Amniotic epithelial cell (primary cell): ENCODE measurements at places on chromosomes 7 and 10.
A peak's percentile ranks its signal among the peaks of the same experiment; 100 is the strongest.

DNA sequence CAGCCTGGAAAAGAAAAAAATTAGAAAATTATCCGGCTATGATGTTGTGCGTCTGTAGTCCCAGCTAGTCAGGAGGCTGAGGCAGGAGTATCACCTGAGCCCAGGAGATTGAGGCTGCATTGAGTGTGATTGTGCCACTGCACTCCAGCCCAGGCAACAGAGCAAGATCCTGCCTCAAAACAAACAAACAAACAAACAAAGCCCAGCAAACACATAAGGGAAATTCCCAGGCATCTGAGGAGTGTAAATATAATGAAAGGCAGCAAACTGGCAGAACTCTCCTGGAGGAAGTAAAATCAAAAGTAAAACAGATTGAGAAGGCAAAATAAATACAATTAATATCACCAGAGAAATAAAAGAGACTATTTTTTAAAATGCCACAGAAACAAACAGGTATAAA is 84.5 kb upstream of the ITGB1 start:
- no peak for DNase-seq

DNA sequence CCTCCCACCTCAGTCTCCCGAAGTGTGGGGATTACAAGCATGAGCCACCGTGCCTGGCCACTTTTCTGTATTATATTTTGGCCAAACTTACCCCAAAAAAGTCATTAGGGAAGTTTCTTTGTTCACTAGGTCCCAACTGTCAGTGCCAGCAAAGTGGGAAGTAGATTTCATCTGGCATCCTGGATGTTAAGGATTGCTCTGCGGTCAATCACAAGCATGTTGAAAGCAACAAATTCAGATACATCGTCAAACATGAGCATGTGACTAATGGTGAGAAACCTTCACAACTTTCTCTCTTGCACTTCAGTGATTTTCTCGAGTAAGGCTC is 14.3 kb upstream of the LRRC17 start:
- no peak for DNase-seq

- DNase-seq, result no peak
These were observed 1.1 kb downstream of the HNRNPA2B1 start for GRCh38 chr7:26199301-26200037.

GRCh38 chr7:7857143-7857583 is 111.4 kb upstream of the GLCCI1 start:
- DNase-seq, result no peak

- peak; percentile 36 for DNase-seq
These were observed 31.3 kb upstream of the ZNRF2 start for GRCh38 chr7:30252885-30253795.

DNA sequence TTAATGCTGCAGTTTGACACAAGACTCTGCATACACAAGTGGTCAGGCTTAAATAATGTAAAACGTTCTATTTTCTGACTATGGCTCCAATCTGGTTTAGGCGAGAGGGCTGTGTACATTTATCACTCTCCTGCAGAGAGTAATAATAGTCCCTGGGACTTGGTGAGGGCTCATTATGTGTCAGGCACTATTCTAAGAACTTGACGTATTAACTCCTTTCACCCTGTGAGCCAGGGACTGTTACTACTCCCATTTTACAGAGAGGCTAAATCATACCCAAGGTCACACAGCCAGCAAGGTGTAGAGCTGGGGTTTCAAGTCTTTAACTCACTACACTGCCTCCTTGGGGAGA is 187.2 kb upstream of the LYZL2 start:
- no peak for DNase-seq

GRCh38 chr7:76358481-76359110 is at the start of gene YWHAG:
Gene YWHAG, minus strand, starts transcription at chr7:76358991. Its CDS starts 183 bp downstream, at chr7:76358808.
- peak; percentile 76 for DNase-seq

DNA sequence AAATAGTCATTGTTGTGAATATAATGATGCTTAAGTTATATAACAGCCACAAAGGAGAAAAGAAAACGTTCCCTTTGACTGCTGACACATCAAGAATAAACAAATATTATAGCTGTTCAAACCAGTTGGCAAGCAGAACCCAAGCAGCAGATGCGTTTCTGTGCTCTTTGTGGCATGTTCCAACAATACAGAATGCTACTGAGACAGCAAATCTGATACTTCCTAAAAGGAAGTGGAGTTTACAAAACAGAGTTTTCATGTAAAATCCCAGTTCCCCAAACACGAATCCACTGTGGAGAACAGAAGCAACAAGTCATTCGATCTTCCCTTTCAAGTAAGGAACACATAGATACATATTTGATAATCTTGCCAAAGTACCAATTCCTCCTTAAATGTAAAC is 170.9 kb upstream of the ASAH2 start:
- DNase-seq, result no peak

- DNase-seq, result peak; percentile 44
These were observed 115.1 kb upstream of the MEOX2 start for GRCh38 chr7:15801551-15801950.

GRCh38 chr10:119737039-119737663 is 11.3 kb downstream of the INPP5F start:
- DNase-seq, result no peak

- DNase-seq, result no peak
These were observed 27.2 kb downstream of the LSM5 start for GRCh38 chr7:32462977-32463376.

GRCh38 chr7:146176860-146177259 is 60.3 kb downstream of the CNTNAP2 start:
- DNase-seq, result no peak

GRCh38 chr7:20403331-20403730 is 72.6 kb downstream of the ITGB8 start:
- no peak for DNase-seq

DNA sequence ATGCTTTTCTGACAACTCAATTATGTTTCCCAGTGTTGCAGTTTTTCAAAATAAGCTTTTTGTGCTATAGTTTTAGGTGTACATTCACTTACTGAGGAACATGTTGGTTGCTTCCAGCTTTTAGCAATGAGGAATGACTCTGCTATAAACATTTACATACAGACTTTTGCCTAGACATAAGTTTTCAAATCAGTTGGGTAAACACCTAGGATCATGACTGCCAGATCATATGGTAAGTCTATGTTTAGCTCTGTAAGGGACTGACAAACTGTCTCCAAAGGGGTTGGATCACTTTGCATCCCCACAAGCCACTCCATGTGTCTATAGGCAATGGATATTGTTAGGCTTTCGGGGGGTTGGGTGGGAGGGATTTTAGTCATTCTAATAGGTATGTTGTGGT is 10.8 kb upstream of the GRID2IP start:
- DNase-seq, result no peak

DNA sequence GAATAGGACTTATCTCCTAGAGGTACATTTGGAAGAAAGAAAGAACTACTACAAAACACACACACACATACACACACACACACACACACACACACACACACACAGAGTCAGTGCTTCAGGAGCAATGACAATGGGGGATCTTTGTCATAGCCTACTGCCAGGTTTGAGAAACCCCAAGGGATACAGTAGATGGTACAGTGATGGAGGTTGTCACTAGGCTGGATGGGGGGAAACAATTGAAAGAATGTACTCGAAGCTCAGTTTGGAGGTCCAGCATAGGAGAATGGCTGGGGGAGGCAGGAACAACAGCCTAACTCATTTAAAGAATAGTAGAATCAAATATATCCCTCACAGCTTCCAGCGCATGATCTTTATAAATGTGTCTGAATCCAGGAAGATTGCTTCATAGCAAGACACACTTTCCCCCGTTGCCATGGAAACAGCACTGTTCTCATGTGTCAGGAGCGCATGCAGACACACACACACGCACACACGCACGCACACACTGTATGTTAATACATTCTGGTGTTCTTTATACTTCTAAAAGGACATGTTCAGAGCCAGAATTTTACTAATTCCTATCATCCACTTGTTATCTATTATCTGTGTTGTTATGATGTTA is 32.6 kb upstream of the ZNRF2 start:
- DNase-seq, result peak; percentile 60

DNA sequence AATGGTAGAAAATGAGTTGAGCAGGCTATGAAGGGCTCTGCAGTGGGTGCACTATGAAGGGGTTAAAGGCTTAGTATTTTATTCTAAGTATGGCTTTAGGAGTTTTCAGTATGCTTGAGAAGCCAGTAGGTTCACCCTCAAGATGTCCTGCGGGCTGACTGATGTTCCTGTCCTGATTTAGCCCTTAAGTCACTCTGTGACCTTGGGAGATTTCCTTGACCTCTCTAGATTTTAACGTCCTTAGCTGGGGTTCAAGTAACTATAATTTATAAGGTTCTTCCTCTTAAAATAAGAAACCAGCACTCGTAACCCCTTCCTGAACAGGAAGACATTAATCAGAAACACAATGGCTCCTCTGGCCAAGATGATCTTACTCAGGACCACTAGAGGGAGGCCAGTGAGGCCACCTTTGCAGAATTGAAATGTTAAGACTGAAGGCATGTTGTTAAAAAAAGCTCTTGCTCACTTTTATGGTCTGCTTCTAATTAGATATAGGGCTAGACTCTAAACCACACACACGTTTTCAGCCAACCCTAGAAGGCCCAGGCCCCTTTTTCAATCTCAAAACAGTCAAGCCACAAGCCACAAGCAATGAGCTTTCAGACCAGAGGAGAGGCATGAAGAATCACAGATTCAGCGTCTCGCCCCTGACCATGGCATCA is 41.9 kb downstream of the CDK1 start:
- peak; percentile 43 for DNase-seq

DNA sequence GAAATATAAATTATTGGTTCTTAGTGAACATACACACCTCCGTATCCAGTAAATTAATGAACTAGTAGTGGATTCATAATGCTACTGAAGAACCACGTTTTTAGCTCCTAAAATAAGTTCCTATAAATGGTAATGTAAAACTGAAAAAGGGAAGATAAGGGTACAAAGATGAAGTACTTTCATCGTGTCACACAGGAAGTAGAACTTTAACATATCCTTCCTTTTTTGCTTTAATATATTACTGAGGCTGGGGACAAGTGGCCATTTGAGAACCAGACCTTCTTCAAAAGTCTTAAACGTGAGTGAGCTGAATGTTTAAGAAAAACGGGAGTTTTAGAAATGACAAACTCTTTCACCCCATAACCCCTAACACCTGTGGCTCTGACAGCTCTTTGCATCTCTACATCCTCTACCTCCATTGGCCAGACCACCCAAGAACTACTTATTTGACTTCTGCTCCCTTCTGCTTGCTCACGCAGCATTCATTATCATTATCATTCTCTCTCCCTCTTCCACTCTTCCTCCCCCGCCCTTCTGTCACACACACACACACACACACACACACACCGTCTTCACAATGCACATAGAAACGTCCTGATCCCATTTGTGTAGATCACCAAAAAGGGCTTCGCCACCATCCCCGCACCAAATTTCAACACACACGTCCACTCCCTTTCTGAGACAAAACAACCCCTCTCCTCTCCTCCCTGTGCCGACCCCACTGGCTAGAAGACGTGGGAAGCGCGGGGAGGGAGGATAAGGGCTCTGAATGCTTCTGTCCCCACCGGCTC is 677 bp downstream of the SKAP2 start:
- DNase-seq, result peak; percentile 44

GRCh38 chr7:128042012-128042411 is 10.8 kb upstream of the LRRC4 start:
- DNase-seq, result no peak

DNA sequence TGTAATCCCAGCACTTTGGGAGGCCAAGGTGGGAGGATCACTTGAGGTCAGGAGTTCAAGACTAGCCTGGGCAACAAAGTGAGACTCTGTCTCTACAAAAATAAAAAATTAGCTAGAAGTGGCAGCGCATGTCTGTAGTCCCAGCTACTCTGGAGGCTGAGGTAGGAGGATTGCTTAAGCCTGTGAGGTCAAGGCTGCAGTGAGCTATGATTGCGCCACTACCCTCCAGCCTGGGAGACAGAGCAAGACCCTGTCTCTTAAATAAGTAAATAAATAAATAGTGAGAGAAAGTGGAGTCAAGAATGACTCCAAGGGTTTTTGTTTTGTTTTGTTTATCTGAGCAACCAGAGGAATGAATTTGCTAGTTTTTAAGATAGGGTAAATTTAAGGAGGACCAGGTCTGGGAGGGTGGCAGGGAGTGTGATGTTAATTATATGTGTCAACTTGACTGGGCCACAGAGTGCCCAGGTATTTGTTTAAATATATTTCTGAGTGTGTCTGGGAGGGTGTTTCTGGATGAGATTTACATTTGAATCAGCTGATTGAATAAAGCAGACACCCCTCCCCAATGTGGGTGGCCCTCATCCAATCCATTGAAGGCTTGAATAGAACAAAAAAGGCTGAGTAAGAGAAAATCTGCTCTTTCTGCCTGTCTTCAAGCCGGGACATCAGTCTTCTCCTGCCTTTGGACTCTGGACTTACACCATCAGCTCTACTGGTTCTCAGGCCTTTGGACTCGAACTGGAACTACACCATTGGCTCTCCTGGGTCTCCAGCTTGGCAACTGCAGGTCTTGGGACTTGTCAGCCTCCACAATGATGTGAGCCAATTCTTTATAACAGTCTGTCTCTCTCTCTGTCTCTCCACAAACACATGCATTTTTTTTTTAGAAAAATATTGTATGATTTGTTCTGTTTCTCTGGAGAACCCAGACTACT is 23.5 kb downstream of the IMPDH1 start:
- DNase-seq, result no peak

DNA sequence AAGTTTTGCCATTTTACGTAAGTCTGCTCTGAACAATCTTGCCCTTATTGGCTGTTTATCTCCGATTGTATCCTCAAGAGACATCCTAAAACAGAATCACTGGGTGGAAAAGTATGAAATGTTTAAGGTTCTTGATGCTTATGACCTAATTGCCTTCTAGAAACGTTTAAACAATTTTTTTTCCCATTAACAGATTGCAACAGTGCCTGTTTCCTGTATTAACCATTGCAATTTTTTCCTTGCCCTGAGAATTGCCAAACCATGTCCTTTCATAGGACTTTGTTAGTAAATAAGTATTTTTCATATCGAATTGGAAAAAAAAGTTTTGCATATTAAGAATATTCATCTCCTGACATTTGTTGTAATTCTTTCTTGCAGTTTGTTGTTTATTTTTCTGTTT is 639.8 kb downstream of the INHBA start:
- DNase-seq, result peak; percentile 8

DNA sequence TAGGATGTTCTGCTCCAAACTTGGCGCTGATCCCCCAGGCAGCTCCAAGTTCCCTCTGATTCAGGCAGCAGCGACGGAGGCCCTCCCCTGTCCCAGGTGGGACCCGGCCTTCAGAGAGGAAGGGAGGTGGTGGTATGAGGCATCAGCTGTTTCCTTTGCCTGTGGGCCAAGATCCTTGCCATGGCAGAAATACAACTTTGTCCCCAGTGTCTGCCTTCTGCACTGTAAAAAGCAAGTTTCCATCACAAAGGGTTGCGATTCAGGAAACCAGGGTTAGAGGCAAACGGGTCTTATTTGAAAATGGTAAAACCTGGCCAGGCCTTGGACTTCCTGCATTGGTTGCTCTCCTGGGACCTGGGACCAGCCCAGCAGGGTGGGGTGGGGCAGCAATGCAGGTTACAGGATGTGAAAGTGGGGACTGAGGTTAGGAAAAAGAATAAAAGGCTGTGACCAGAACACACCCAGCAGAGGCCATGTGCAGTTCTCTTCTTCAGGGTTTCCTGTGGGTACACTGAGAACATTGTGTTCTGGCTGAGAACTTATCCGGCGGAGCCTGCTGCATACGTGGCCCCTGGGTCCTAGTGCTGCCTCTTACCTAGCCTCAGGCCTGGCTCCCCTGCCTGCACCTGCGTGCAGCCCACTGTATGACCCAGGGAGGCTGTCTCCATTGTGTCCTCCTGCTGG is 25.1 kb upstream of the DDIT4 start:
- peak; percentile 85 for DNase-seq
